ENCODE measurements at places on chromosomes 4 and X. TPM values are rescaled to one million over a fixed set of nuclear protein-coding genes. Genes with fewer than 3 reads are reported as not detected.

GRCh38 chr4:73631565-73632226 lies 11.5 kb upstream of the RASSF6 start:
- peaks cover 9% of the 10 kb centered on the region for H3K27me3 ChIP-seq
- DNase-seq, result no peak
- H3K36me3 ChIP-seq, result no peaks in the 10 kb centered on the region
- H3K4me1 ChIP-seq, result no peaks in the 10 kb centered on the region
- no peak overlapping the region for H3K27ac ChIP-seq

DNA sequence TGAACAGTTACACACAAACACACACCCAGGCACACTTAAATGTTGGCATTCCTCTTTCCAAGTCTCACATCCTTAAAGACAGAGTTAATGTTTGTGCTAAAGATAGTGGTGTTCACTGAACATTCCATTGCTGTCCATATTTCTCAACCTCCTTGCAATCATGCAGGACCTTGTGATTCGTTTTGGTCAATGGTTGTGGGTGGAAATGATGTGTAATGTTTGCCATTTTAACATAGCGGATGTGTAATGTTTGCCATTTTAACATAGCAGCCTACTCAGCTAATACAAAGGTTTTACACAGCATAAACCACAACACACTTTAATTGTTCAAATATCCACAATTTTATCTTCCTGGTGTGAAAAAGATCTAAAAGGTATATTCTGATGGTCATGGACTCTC lies 93.9 kb downstream of the CEP44 start:
- peaks cover 13% of the 10 kb centered on the region for H3K27me3 ChIP-seq
- no peak overlapping the region for H3K27ac ChIP-seq
- no peaks in the 10 kb centered on the region for H3K36me3 ChIP-seq
- H3K4me1 ChIP-seq, result no peaks in the 10 kb centered on the region
- H3K4me3 ChIP-seq, result no peak overlapping the region

- H3K27ac ChIP-seq, result no peak overlapping the region
- H3K36me3 ChIP-seq, result no peaks in the 10 kb centered on the region
- no peak overlapping the region for H3K4me3 ChIP-seq
- H3K4me1 ChIP-seq, result peaks cover 2% of the 10 kb centered on the region
- peaks cover 2% of the 10 kb centered on the region for H3K27me3 ChIP-seq
Observed at GRCh38 chr4:139815778-139816601, 150.4 kb downstream of the MGST2 start.

DNA sequence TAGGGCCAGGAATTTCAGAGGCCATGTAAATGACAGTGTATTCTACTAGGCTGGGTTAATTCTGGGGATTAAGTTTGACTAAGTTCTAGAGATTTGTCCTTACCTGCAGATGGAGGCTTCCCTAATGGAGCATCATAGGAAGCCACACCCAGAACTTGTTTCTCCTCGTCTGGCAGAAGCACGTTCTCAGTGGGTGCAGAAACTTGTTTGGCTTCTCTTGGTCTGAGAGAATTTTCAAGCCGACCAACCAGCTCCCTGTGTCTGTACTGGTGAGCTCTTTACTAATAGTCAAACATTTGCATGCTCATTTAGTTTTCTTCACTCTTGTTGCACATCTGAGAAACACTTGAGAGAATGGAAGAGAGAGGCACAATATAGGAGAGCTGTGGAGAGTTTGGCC lies 907 bp upstream of the ATP10D start:
- H3K36me3 ChIP-seq, result no peaks in the 10 kb centered on the region
- peaks cover 2% of the 10 kb centered on the region for H3K27me3 ChIP-seq
- H3K4me1 ChIP-seq, result peaks cover 16% of the 10 kb centered on the region
- DNase-seq, result no peak

DNA sequence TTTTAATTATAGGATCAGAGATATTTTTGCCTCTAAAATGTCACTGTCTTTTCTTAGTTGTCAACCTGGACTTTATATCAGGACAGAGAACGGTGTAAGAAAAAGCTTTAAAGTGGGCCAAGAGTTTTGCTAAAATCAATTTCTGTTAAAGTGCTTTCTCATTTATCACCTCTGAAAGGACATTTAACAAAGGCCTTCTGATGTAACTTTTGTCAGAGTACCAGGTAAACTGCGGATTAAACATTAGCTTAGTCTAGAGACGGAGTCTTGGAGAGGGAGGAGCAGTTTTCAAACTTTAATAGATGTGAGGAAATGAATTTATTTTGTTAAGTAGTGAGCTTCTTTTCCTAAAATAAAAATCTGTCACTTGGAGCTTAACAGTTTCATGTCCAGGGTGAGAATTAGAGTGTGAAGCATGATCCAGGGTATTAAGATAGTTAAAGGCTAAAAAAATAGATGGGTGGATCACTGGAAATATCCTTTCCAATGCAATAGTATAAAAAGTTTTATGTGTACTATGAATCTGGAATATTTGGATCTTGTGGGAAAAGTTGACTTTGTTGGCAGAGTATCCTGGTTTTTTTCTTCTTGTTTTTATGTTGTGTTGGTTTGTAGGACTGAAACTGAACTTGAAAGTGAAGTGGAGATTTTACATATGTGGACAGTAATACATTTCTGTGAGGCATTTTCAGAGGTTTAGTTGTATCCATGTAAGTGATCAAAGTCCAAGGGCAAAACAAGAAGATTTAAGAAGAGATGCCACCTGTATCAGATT lies 33.6 kb upstream of the BMPR1B start:
- H3K27ac ChIP-seq, result no peak overlapping the region
- DNase-seq, result no peak
- H3K4me3 ChIP-seq, result no peak overlapping the region

FREM3 gene
- total RNA-seq, result not detected

SPANXN3 gene
- total RNA-seq, result not detected

Measured in activated naive CD4-positive, alpha-beta T cell treated with anti-CD3 and anti-CD28 coated beads for 36 hours (primary cell).